ENCODE measurements at places on chromosomes 2 and 18. TPM values are rescaled to one million over a fixed set of nuclear protein-coding genes. Genes with fewer than 3 reads are reported as not detected.

The TUBB8B gene
- not detected for total RNA-seq

The CCDC74B gene
- 0.95 TPM for total RNA-seq

DNA sequence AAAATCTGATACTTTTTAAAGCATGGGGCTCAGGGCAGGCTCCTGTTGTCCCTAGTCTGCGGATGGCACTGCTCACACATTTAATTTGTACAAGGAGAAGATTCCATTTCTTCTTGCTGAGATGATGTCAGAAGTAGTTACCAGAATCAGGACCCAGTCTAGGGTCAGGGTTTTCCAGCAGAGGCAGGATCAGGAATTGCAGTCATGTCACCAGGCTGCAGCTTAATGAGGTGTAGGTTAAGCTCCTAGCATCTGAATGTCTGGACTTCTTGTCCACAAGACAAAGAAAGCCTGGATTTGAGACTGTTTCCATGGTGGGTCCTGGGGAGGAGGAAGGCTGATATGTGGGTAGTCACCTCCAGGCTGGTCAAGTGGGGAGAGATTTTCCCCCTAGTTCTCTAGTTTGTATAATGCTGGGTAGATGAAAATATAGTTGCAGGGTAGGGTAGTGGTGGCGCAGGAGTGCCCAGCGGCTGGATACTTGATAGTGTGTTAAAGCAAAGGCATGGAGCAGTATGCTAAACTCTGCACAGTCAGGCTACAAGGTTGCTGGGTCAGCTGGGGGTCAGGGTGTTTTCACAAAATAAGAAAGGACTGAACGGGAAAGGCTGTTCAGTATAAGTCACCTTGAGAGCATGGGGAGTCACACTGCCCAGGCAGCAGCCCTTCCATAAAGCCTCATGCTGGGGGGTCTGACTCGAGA is 148.4 kb downstream of the PRKCE start:
- no peaks in the 10 kb centered on the region for H3K4me1 ChIP-seq
- no peak for DNase-seq
- no peak overlapping the region for H3K27ac ChIP-seq
- H3K4me3 ChIP-seq: no peak overlapping the region
- no peaks in the 10 kb centered on the region for H3K27me3 ChIP-seq

- H3K27ac ChIP-seq: no peak overlapping the region
- no peaks in the 10 kb centered on the region for H3K27me3 ChIP-seq
- DNase-seq: no peak
- peaks cover 3% of the 10 kb centered on the region for H3K4me1 ChIP-seq
- peaks cover 31% of the 10 kb centered on the region for H3K36me3 ChIP-seq
- H3K4me3 ChIP-seq: no peak overlapping the region
Measured at GRCh38 chr2:160315337-160315736, 115.3 kb upstream of the ITGB6 start.

- H3K27ac ChIP-seq: no peak overlapping the region
- H3K27me3 ChIP-seq: no peaks in the 10 kb centered on the region
- no peaks in the 10 kb centered on the region for H3K4me1 ChIP-seq
- DNase-seq: no peak
Measured at GRCh38 chr2:212157012-212157411, 381.6 kb downstream of the ERBB4 start.

DNA sequence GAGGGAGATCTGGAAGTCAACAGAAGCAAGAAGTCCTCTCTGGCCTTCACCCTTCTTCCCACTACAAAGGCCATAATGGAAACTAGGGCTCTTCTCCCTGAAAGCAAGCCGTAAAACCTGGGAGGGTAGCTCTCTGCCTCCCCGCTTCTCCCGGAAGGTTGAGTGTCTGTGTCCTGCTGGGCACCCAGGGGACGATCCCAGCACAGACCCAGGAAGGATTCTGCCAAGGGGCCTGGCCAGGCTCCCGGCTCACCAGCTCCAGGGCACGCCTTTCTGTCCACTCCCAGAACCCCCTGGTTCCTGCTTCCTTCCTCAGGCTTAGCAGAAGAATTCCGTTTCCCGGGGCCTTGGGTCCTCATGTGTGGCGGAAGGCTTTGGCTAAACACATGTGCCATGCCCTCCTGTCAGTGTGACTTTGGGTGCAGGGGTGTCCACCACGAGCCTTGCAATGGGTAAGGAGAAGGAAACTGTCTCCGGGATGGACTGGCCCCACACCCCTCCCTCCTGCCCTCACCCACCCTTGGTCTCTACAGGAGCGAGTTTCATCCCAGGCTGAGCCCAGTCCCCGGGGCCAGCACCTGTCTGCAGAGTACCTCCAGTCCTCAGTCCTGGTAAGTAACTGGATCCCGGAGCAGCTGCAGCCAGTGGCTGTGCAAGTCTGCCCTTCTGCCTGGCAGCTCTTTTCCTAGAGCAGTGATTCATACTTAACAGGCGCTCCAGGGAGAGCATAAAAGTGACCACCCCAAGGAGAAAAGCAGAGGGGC is 135.8 kb downstream of the TPO start:
- no peak overlapping the region for H3K27ac ChIP-seq
- no peaks in the 10 kb centered on the region for H3K36me3 ChIP-seq
- no peaks in the 10 kb centered on the region for H3K4me1 ChIP-seq
- no peak overlapping the region for H3K4me3 ChIP-seq
- DNase-seq: no peak

DNA sequence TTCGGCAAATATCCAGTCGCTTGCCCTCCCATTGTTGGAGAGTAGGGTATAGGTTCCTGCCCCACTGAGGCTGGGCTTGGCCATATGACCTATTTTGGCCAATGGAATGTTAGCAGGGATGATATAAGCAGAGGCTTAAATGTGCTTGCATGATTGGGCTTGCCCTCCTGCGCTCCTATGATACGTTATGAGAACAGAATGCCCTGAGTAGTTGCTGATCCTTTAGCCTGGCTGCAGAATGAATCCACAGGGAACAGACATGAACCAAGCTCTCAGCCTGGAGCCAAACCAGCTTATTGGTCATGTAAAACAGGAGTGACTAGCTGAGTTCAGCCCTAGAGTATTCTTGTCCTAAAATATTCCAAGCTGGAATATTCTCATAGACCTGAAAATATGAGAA is 34.8 kb upstream of the IMP4 start:
- H3K27me3 ChIP-seq: peaks cover 3% of the 10 kb centered on the region
- H3K4me1 ChIP-seq: no peaks in the 10 kb centered on the region
- DNase-seq: no peak
- no peak overlapping the region for H3K27ac ChIP-seq

- H3K4me1 ChIP-seq: no peaks in the 10 kb centered on the region
- no peaks in the 10 kb centered on the region for H3K27me3 ChIP-seq
- H3K4me3 ChIP-seq: no peak overlapping the region
- no peak overlapping the region for H3K27ac ChIP-seq
Measured at GRCh38 chr2:186887107-186888090, 38.4 kb upstream of the ZSWIM2 start.

- peaks cover 5% of the 10 kb centered on the region for H3K27me3 ChIP-seq
- H3K27ac ChIP-seq: no peak overlapping the region
- H3K36me3 ChIP-seq: no peaks in the 10 kb centered on the region
- no peaks in the 10 kb centered on the region for H3K4me1 ChIP-seq
- DNase-seq: no peak
- no peak overlapping the region for H3K4me3 ChIP-seq
Measured at GRCh38 chr2:198282061-198282460, 477.7 kb downstream of the PLCL1 start.

GRCh38 chr2:75632091-75632701 is 14.4 kb upstream of the MRPL19 start:
- DNase-seq: no peak
- no peak overlapping the region for H3K27ac ChIP-seq
- no peak overlapping the region for H3K4me3 ChIP-seq
- no peaks in the 10 kb centered on the region for H3K4me1 ChIP-seq
- no peaks in the 10 kb centered on the region for H3K36me3 ChIP-seq

DNA sequence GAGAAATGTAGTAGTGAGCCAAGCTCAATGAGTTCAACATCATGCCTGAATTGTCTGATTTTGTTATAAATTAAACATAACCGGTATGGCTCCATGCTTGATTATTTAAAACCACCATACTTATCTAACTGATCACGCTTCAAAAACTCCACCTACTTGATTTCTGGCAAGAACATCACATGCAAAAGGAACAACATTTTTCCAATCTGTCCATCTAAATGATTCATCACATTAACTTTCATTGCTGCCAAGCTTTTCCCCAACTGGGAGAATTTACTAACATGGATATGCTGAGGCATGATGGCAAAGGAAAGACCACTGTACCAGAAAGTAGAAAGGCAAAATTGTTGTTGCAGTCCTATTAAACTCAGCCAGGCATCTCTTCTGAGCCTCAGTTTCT is 286.8 kb downstream of the TRIB2 start:
- no peak overlapping the region for H3K27ac ChIP-seq
- H3K27me3 ChIP-seq: no peaks in the 10 kb centered on the region
- no peak for DNase-seq
- no peaks in the 10 kb centered on the region for H3K36me3 ChIP-seq
- H3K4me3 ChIP-seq: no peak overlapping the region

DNA sequence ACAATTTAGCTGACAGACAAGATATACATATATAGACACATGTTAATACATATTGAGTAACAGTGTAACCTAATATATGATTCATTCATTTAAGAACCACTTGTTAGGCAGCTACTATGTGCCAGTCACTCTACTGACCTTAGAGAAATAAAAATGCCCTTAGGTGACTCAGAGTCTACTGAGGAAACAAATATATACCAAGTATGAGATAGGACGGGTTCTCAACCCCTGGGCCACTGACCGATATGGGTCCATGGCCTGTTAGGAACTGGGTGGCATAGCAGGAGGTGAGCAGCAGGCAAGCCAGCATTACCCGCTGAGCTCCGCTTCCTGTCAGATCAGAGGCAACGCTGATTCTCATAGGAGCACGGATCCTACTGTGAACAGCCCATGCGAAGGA is 14.8 kb downstream of the STRN start:
- H3K27ac ChIP-seq: no peak overlapping the region
- H3K27me3 ChIP-seq: no peaks in the 10 kb centered on the region
- no peak for DNase-seq
- H3K4me3 ChIP-seq: no peak overlapping the region

GRCh38 chr2:142857256-142858164 is 20.0 kb upstream of the KYNU start:
- no peak overlapping the region for H3K27ac ChIP-seq
- H3K4me1 ChIP-seq: no peaks in the 10 kb centered on the region
- H3K27me3 ChIP-seq: no peaks in the 10 kb centered on the region
- no peak for DNase-seq

Measured in T-cell (primary cell).